ENCODE measurements at places on chromosomes 6 and 20. TPM values are rescaled to one million over a fixed set of nuclear protein-coding genes. Genes with fewer than 3 reads are reported as not detected.

GRCh38 chr20:46690219-46691106, 1.2 kb upstream of the TP53RK start:
- peak overlapping the region; percentile 66 for H3K4me3 ChIP-seq
- H3K27me3 ChIP-seq, result no peaks in the 10 kb centered on the region
- H3K4me1 ChIP-seq, result peaks cover 9% of the 10 kb centered on the region
- peaks cover 4% of the 10 kb centered on the region for H3K36me3 ChIP-seq
- H3K27ac ChIP-seq, result peak overlapping the region; percentile 84

DNA sequence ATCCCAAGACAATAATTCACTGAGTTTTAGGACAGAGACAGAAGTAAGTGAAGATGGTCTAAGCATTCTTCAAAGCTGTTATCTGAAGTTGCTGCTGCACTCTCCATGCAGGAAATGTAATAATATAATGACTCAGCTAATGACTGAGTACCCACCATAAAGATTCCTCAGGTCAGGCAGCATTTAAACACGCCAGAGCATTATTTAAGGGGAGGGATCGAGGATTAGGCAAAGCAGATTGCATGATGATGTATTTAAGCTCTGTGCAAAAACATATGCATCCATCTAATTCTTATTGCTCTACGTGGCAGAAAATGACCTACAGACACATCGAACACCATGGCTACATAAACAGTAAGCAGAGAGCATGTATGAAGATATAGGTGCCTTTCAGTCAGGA, 216.4 kb downstream of the UNC5CL start:
- H3K27me3 ChIP-seq, result no peaks in the 10 kb centered on the region
- no peaks in the 10 kb centered on the region for H3K36me3 ChIP-seq
- no peak for DNase-seq
- no peaks in the 10 kb centered on the region for H3K4me1 ChIP-seq
- H3K27ac ChIP-seq, result no peak overlapping the region

- H3K27me3 ChIP-seq, result no peaks in the 10 kb centered on the region
- no peak for DNase-seq
- H3K36me3 ChIP-seq, result no peaks in the 10 kb centered on the region
- no peak overlapping the region for H3K4me3 ChIP-seq
- no peaks in the 10 kb centered on the region for H3K4me1 ChIP-seq
Measured at GRCh38 chr20:52056203-52057062, 135.1 kb downstream of the ZFP64 start.

DNA sequence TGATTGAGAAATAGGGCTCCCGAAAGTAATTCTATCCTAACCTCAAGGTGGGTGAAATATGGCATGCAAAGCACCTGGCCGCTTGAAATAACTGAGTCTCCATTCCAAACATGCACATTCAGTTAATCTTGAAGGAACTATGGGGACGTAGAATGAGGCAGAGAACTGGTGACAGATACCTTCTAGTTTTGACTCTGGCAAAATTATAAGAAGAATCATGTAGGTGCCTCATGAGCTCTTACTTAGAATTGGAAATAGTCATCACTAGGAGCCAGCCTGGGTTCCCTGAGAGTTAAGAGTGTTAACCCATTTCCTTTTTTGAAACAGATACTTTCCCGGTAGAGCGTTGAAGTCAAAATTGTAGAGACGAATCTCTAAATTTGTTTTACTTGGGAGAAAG, 49.3 kb downstream of the RPF2 start:
- no peak overlapping the region for H3K4me3 ChIP-seq
- no peaks in the 10 kb centered on the region for H3K4me1 ChIP-seq
- DNase-seq, result no peak
- H3K27me3 ChIP-seq, result no peaks in the 10 kb centered on the region
- H3K36me3 ChIP-seq, result no peaks in the 10 kb centered on the region

- peaks cover 7% of the 10 kb centered on the region for H3K4me1 ChIP-seq
- no peak for DNase-seq
- H3K27ac ChIP-seq, result no peak overlapping the region
- H3K36me3 ChIP-seq, result no peaks in the 10 kb centered on the region
- peaks cover 5% of the 10 kb centered on the region for H3K27me3 ChIP-seq
Measured at GRCh38 chr20:62477669-62478455, 2.1 kb upstream of the GATA5 start.

DNA sequence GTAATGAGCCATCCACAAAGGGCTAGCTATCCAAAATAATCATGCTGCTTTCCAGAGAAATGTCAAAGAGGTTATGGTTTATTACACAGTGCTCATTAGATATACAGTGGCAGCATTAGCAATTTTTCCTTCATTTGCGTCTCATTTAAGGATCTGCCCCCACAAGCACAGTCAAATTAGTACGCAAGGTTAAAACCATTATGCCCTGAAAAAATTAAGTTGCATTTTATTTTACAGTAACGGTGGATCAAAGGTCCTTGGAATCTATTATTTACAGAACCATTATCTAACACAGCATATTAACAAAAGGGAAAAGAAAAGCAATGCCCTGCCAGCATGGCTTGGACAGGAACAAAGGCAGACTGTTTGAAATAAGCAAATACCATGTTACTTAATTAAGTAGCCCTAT, 144.8 kb downstream of the PDSS2 start:
- no peak overlapping the region for H3K4me3 ChIP-seq
- H3K36me3 ChIP-seq, result no peaks in the 10 kb centered on the region
- H3K4me1 ChIP-seq, result no peaks in the 10 kb centered on the region

DNA sequence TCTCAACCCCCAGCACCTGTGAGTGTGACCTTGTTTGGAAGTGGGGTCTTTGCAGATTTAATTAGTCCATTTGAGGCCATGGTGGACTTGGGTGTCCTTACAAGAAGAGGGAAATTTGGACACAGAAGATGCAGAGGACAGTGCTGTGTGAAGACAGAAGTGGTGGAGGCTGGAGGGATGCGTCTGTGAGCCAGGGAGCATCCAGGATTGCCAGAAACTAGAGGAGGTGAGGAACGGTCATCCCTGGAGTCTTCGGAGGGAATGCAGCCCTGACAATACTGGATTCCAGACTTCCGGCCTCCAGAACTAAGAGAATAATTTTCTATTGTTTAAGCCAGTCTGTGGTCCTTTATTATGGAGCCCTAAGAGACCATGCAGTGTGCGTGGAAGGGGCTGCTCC, 22.9 kb upstream of the NPBWR2 start:
- H3K27me3 ChIP-seq, result no peaks in the 10 kb centered on the region
- no peak overlapping the region for H3K27ac ChIP-seq
- H3K36me3 ChIP-seq, result no peaks in the 10 kb centered on the region
- peak; percentile 12 for DNase-seq
- no peaks in the 10 kb centered on the region for H3K4me1 ChIP-seq
- H3K4me3 ChIP-seq, result no peak overlapping the region

DNA sequence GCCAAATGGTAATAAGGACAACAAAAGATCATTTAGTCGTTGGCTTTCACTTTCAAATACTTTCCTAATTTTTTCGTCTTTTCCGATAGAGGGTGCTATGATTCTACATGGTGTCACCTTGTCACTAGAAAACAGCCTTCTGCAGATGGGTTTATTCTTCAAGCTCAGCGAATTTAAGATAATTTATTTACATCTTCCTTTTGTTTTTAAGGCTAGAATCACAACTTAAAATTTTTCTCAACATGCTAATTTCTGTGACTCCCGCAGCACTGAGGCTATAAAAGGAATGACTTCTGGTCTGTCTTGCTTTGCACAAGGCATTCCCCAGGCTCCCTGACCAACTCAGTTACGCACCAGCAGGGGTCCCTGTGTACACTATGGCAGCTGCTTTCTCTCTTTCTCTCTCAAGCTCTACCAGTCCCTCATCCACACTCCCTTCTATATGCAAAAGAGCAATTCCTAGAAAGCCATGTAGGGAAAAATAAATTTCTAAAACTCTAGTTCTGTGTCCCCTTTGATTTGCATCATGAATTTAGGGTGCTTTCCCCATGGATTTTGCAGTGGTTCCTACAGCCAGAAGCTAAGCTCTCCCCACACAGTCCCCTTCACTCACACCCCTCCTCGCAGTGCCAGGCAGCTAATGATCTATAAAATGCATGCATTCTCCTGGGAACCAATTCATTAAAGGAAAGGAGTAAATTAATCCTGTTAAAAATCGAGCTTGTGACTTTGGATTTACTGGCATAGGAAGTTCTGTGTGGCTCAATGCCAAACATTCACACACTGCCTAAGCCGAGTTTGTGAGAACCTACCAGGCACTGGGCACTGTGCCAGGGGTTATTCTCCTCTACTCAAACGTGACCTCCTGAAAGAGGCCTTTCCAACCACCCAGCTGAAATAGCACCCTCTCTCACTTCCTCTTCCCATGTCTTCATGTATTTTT, 74.5 kb downstream of the DCDC2 start:
- H3K36me3 ChIP-seq, result no peaks in the 10 kb centered on the region
- peak overlapping the region; percentile 13 for H3K4me3 ChIP-seq
- no peaks in the 10 kb centered on the region for H3K27me3 ChIP-seq
- no peak for DNase-seq
- H3K27ac ChIP-seq, result no peak overlapping the region

DNA sequence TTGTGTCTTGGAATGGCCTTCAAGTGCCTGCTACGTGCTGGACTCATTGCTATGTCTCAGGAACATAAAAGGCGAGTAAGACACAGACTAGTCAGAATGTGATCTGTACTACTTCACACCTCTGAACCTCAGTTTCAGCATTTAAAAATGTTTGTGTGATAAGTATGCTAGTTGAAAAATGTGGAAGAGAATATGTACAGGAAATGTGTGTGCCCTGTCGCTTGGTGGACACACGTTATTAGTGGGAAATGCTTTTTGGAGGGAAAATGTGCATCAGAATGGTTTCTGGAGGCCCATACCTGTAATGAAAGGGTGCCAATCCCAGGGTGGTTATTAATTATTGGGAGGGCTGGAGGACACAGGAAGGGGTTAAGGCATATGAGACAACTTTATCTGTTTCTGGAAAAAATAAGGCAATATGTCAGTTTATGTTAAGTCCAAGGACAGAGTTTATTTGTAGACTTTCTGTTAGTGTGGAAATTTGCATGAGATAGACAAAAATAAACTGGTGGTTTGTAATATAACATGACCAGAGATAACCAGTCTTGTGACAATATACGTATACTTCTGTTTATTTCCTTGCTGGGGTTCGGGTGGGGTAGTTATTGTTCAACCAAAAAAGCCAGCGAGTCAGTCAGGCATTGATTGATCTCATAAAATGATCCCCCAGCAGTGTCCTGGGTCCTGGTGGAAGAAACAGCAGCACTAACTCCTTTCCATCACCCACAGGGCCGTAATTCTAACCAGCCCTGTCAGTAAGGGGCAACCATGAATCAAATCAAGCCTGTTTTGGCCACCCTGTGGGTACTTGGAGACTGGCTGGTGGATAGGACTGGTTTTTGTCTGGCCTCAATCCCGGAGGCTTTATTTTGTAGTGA, 117.9 kb downstream of the JARID2 start:
- DNase-seq, result no peak
- H3K36me3 ChIP-seq, result no peaks in the 10 kb centered on the region
- no peak overlapping the region for H3K27ac ChIP-seq
- no peak overlapping the region for H3K4me3 ChIP-seq
- no peaks in the 10 kb centered on the region for H3K27me3 ChIP-seq

GRCh38 chr6:36127462-36128016, 2.8 kb upstream of the MAPK13 start:
- no peaks in the 10 kb centered on the region for H3K27me3 ChIP-seq
- peak; percentile 54 for DNase-seq
- no peak overlapping the region for H3K27ac ChIP-seq

- H3K4me1 ChIP-seq, result no peaks in the 10 kb centered on the region
- H3K27me3 ChIP-seq, result no peaks in the 10 kb centered on the region
- H3K27ac ChIP-seq, result no peak overlapping the region
Measured at GRCh38 chr6:125078602-125079321, 74.8 kb upstream of the TPD52L1 start.

DNA sequence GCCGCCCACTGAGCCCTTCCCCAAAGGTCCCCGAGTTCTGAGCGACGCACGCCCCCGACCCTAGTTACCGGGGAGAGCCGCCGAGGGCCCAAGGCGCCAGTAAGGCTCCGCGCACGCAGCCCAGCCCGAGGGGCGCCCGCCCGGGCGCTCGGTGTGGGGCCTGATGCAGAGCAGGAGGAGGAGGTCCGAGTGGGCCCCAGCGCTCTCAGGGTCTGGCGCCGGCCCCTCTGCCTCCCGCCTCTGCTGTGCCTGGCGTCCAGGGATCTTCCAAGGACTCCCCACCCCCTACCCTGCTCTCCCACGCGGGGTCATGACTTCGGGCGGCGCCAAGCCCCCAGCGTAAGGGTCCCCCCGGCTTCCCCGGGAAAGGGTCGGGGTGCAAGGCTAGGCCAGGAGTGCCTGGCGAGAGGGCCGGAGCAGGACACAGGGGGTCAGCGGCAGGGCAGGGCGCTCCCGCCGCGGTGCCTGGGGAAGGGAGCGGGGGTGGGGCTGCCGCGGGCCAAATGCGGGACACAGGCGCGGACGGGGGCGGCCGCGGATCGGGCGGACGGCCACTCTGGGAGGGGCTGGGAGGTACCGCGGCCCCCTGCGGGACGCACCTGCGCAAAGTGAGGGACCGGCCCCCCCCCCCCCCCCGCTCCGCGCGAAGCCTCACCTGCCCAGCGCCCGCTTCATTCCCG, 637 bp downstream of the ABHD12 start:
- no peaks in the 10 kb centered on the region for H3K4me1 ChIP-seq
- no peak for DNase-seq
- peak overlapping the region; percentile 91 for H3K27ac ChIP-seq
- peak overlapping the region; percentile 99 for H3K4me3 ChIP-seq

- H3K27me3 ChIP-seq, result no peaks in the 10 kb centered on the region
- H3K27ac ChIP-seq, result peak overlapping the region; percentile 87
Measured at GRCh38 chr6:22826961-22827360, 257.6 kb downstream of the HDGFL1 start.

- no peaks in the 10 kb centered on the region for H3K4me1 ChIP-seq
- H3K4me3 ChIP-seq, result no peak overlapping the region
- H3K27me3 ChIP-seq, result no peaks in the 10 kb centered on the region
- H3K27ac ChIP-seq, result no peak overlapping the region
- H3K36me3 ChIP-seq, result peaks cover 55% of the 10 kb centered on the region
- no peak for DNase-seq
Measured at GRCh38 chr6:110897433-110897832, 22.8 kb downstream of the AMD1 start.

DNA sequence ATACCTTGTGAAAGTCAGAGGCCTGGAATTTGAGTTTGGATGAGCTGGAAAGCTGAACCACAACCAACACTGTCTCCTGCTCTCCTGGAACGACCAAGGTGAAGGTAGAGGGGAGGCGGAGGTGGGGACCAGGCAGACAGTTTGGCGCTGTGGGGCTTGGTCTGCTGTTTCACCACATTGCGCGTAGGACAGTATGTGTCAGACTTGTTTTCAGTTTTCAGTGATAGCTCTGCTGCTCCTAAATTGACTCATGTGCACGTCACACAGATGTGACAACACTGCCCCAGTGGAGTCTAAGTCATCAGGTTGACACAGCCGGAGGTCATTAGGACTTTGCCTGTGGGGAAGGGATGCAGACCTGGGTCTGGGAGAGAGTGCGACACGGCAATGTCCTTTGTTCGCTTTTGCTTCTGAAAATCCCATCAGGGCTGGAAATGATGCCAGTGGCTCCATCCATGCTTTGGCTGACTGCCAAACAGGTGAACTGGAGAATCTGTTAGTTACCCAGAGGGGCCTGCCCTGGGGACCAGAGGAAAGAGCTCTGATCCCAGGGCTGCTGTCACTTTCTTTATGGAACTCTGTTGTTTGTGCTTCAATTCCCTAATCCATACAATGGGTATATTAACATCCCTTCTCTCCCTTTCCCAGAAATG, 255.5 kb downstream of the CDC5L start:
- no peaks in the 10 kb centered on the region for H3K27me3 ChIP-seq
- no peak for DNase-seq
- H3K27ac ChIP-seq, result no peak overlapping the region
- no peaks in the 10 kb centered on the region for H3K36me3 ChIP-seq

Gene DNAH8
- not detected for total RNA-seq

Gene ZSCAN31
- total RNA-seq, result 0.21 TPM

Gene PACSIN1
- not detected for total RNA-seq

Gene GPR31
- not detected for total RNA-seq

Gene HTR1B
- total RNA-seq, result 12.0 TPM

Gene PLCG1
- 168 TPM for total RNA-seq

Gene OVOL2
- not detected for total RNA-seq

Gene PTPN1
- 30.2 TPM for total RNA-seq

Gene ASIP
- total RNA-seq, result not detected

Gene RIPPLY2
- not detected for total RNA-seq

Gene ENPP5
- 0.53 TPM for total RNA-seq

Gene SYTL3
- 4.7 TPM for total RNA-seq
